ENCODE measurements at places on chromosomes 3 and 15. TPM values are rescaled to one million over a fixed set of nuclear protein-coding genes. Genes with fewer than 3 reads are reported as not detected.

DNA sequence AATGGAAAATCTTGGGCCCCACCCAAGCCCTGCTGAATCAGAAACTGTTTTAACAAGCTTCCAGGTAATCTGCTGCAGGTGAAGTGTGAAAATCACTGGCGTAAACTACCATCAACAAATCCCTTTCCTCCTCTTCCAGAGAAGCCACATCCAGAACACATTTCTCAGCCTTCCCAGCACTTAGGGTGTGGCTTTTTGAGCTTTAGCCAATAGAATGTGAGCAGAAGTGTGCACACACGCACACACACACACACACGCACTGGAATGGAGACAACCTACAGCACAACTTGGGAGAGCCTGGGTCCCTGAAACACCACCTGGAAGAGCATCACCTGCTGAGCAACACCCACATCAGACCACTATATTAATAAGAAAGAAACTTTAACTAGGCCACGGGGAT lies 98.6 kb downstream of the OSBPL10 start:
- no peak overlapping the region for H3K4me3 ChIP-seq
- no peak for DNase-seq
- no peaks in the 10 kb centered on the region for H3K36me3 ChIP-seq
- no peak overlapping the region for H3K27ac ChIP-seq
- H3K27me3 ChIP-seq, result no peaks in the 10 kb centered on the region

MSL2 gene
- 33.6 TPM for total RNA-seq

DNA sequence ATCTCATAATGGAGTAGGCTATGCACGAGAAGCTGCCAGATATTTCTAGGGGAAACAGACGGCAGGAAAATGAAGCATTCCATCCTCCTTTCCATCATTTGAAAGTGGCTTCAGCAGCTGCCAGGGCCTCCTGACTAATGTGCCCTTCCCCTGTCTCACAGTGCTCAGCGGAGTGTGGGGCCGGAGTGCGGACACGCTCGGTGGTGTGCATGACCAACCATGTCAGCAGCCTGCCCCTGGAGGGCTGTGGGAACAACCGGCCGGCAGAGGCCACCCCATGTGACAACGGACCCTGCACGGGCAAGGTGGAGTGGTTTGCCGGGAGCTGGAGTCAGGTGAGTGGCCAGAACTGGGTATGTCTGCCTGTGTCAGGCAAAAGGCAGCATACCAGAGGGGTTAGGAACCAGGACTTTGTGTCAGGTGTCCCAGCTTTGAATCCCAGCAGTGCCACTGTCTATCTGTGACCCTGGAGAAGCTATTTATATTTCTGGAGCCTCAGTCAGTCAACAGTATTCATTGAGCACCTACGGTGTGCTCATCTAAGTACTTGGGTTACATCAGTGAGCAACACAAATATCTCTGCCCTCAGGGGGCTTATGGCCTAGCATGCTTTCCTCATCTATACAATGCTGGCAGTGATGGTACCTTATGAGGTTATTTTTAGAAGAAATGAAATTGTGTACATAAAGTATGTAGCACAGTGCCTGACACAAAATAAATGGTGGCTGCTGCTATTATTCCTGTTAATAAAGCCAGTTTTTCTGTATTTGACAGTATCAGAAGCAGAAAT lies 52.4 kb upstream of the NR2E3 start:
- peaks cover 2% of the 10 kb centered on the region for H3K27me3 ChIP-seq
- H3K36me3 ChIP-seq, result no peaks in the 10 kb centered on the region
- H3K4me1 ChIP-seq, result no peaks in the 10 kb centered on the region
- no peak for DNase-seq
- no peak overlapping the region for H3K4me3 ChIP-seq

SEMA3B gene
- total RNA-seq, result 0.66 TPM

DNA sequence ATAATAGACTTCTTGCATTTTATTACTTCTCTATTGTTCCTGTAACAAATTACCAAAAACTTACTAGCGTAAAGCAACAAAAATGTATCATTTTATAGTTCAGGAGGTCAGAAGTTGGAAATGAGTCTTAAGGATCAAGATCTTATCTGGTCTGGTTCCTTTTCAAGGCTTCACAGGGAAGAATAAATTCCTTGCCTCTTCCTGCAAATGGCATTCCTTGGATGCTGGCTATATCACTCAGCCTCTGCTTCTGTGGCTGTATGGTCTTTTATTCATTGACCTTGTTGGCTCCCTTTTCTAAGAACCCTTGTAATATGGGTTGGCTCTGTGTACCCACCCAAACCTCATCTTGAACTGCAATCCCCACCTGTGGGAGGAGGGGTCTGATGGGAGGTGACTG lies 478.4 kb upstream of the THBS1 start:
- no peak overlapping the region for H3K4me3 ChIP-seq
- H3K27ac ChIP-seq, result no peak overlapping the region
- H3K4me1 ChIP-seq, result no peaks in the 10 kb centered on the region
- no peaks in the 10 kb centered on the region for H3K36me3 ChIP-seq
- no peaks in the 10 kb centered on the region for H3K27me3 ChIP-seq
- DNase-seq, result no peak

- DNase-seq, result no peak
- H3K27me3 ChIP-seq, result no peaks in the 10 kb centered on the region
- no peak overlapping the region for H3K4me3 ChIP-seq
- H3K36me3 ChIP-seq, result peaks cover 18% of the 10 kb centered on the region
Measured at GRCh38 chr15:72368899-72369298, 6.9 kb downstream of the HEXA start.

DNA sequence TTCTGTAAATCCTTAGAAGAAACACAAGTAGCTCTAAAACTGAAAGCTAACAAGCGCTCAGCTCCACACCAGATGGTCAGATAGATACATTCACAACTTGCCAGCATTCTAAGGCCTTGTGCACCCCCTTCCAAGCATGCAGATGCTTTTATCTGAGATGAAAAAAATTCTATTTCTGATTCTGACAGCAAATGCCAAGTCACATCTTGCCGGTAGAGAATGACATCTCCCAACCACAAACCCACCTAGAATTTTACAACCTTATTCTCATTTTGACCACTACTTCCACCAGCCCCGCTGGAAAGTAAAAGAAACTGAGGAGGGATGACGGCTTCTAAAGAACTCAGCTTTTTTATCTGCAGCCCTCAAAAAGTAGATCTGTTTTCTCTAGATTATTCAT lies 57.7 kb downstream of the SUMF1 start:
- no peak overlapping the region for H3K4me3 ChIP-seq
- no peak for DNase-seq
- no peak overlapping the region for H3K27ac ChIP-seq
- no peaks in the 10 kb centered on the region for H3K27me3 ChIP-seq
- no peaks in the 10 kb centered on the region for H3K4me1 ChIP-seq
- peaks cover 8% of the 10 kb centered on the region for H3K36me3 ChIP-seq

GRCh38 chr3:144394032-144394431 lies 422.4 kb downstream of the DIPK2A start:
- H3K27ac ChIP-seq, result no peak overlapping the region
- DNase-seq, result no peak
- H3K4me3 ChIP-seq, result no peak overlapping the region
- H3K27me3 ChIP-seq, result no peaks in the 10 kb centered on the region
- H3K36me3 ChIP-seq, result no peaks in the 10 kb centered on the region

GRCh38 chr3:72738752-72739530 lies 109.3 kb downstream of the SHQ1 start:
- no peaks in the 10 kb centered on the region for H3K36me3 ChIP-seq
- no peaks in the 10 kb centered on the region for H3K27me3 ChIP-seq
- peaks cover 18% of the 10 kb centered on the region for H3K4me1 ChIP-seq
- DNase-seq, result peak; percentile 30
- peak overlapping the region; percentile 60 for H3K4me3 ChIP-seq
- H3K27ac ChIP-seq, result peak overlapping the region; percentile 80
